ENCODE measurements at places on chromosomes 12 and 14.

DNA sequence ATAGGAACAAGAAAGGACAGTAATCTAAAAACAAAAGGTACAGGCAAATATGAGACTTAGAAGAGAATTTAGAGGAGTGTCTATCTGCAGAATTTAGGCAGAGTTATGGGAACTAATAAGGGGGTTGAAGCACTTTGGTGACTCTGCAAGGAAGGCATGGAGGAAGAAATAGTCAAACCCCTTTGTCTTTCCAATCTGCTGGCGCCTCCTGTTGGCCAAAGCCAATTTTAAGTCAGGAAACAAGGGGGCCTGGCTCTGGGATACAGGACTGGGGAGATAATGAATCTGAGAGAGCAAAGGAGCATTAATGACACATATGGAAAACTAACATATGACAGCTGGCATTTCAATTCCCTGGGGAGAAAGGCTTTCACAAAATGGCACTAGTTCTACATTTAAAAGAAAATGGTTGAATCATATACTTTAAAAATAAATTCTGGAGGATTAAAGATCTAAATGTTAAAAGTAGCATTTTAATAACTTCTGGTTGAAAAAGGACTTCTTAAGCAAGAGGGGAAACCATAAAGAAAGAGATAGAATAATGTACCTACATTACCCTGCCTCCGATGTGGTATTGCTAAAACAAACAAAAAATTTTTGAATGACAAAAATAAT is 48.5 kb upstream of the CSRP2 start:
- no peak for DNase-seq

DNA sequence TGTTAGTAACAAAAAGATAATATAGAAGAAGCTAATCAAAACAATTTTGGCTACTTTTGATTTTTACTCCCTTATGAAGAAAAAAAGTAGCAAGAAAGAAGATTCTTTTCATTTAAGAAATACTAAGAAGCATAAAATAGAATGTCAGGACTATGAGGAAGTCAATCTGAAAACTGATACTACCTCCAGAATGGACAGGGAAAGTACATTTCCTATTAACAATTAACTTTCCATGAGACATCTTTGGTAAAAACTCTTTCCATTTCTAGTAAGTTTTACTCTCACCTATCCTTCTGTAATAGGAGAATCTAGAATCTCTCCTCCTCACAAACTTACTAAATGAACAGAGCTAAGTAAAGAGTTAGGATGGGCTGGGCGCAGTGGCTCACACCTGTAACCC is 51.3 kb upstream of the NPFF start:
- DNase-seq = no peak

DNA sequence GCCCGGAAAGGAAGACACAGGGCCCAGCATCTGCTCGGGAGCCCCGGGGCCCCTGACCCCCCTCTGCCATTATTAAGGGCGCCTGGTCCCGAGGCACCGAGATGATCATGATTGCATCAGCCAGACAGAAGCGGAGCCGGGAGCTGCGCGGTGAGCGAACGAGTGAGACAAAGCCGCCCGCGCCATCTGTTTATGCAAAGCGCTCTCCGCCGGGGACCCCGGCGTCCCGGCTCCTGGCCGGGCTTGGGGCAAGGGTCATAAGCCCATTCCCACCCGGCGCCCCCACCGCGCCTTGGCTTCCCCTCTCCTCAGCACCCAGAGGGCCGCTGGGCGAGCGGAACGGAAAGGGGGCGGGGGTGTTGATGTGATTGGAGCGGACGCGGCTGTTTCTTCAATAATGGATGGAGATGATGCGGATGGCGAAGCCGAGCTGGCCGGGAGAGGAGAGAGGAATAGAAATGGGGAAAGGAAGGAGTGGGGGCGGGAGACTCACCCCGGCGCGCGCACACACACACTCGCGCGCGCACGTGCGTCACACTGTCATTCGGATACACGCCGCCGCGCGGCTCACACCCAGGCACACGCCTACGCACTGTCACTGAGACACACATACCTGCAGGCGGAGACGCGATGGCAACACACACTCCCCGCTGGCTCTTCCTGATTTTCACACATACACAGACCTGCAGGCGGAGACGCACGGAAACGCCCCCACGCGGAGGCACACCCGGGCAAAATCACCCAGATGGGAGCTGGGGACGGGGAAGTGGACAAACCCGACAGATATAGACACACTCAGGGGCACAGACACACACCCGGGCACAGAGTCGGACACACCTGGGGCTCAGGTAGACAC is 10.7 kb downstream of the STAC3 start:
- DNase-seq = no peak

GRCh38 chr12:124665511-124665910 is 98.1 kb upstream of the NCOR2 start:
- no peak for DNase-seq

DNA sequence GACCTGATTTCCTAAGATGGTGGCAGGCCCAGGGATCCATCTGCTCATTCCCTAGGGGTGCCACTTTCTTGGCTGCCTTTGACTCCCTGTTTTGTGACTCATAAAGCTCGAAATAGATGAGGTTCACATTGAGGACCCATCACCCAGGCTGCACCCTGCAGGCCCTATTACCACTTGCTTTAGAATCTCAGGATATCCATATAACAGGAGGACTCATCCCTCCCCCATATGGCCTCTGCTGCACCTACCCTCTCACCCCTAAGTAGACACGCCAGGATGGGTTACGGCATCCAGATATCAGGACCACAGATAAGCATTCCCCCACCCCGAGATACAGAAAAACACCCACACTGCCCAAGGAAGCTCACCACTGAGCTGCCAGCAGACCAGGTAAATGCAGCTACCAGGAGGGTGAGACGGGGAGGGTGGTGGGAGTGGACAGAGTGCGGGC is 155.7 kb downstream of the DPF3 start:
- DNase-seq = no peak

GRCh38 chr12:46858368-46858767 is 32.6 kb upstream of the SLC38A4 start:
- no peak for DNase-seq

GRCh38 chr12:23415180-23415579 is 534.3 kb downstream of the SOX5 start:
- no peak for DNase-seq

GRCh38 chr14:65703996-65704395 is 291.5 kb downstream of the FUT8 start:
- no peak for DNase-seq

DNA sequence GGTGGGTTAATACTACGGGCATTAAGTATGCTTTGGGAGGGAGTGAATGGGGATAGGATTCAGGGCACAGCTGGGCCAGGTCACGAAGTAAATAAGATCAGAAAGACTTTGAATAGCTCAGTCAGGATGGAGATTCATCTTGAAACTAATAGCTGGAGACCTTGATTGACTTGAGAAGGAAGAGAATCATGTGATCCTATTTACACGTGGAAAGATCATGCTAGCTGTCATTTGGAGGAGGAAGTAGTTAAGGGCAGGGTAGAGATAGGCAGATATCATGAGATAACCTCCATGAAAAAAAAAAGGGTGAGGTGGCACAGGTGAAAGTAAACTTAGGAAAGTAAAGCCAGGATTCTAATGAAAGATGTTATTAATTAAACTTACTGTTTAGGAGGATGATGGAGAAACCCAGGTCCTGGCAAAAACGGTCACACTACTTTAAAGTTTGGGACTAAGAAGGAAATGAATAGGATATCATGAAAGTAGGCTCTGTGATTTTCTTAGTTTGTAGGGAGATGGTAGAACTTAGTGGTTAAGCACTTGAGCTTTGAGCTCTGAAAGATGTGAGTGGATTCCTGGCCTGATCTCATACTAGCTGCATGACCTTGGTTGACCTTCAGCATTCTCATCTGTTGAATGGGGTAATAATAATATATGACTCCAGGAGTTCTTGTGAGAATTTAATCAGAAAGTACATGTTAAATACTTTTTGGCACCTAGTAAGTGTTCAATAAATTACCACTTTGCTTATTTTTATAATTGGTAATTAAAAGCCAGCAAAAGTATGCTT is 439.0 kb downstream of the NRXN3 start:
- no peak for DNase-seq

GRCh38 chr12:63313139-63313538 is 162.1 kb upstream of the AVPR1A start:
- DNase-seq = no peak

GRCh38 chr12:48336564-48336963 is 14.2 kb downstream of the ZNF641 start:
- no peak for DNase-seq

DNA sequence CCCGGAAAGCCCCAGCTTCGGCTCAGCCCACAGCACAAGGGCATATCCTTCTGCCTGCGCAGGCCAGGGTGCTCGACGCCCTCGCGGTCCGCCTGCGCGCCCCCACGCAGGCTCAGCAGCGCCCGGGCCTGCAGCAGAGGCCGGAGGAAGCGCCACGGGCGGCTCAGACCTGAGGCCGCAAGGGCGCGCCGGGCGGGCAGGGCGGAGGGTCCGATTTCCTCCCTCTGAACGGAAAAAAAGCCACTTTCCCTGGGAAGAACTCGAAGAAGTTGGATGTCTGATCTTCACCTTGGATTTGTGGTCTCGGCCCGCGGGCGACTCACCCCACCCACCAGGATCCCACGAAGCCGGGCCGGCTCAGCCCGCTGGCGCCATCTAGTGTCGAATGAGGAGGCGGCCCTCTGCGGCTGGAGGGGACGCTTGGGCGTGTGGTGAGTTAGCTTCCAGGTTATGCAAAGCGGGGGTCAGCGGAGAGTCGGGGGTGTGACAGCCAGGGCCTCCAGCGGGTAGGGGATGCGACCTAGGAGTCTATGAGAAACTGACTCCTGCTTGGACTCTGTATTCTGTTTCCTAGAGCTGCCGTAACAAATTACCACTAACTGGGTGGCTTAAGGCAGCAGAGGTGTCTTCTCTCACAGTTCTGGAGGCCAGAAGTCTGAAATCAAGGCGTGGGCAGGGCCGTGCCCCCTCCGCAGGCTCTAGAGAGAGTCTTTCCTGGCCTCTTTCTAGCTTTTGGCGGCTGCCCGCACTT is 40.0 kb upstream of the SRSF5 start:
- peak; percentile 4 for DNase-seq

DNA sequence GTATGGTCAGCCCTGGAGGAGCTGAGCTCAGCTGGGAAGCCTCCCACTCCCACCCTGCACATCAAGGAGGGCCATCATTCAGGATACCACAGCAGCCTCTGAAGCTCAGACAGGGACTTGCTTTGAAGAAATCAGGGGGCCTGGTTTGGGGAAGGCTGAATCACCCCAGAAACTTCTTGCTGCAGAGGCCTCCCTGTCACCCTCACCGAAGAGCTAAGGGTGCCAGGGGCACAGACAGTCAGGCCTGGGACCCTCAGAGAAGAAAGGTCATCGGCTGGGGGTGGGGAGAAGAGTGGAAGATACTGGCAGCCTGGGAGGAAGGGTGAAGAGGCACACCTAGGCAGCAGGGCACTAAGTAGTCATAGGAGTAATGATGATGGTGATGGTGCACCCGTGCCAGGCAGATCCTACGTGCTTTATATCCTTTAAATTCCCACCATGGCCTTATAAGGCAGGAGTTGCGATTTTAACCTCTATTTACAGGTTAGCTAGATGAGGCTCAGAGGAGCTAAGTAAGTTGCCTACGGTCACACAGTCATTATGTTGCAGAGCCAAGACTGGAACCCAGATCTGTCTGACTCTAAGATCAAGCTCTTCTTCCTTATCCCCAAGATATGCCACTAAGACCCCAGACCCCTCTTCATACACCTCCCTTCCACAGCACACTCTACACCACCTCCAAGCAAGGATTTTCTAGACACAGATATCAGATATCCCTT is 28.5 kb upstream of the PNMA1 start:
- no peak for DNase-seq

DNA sequence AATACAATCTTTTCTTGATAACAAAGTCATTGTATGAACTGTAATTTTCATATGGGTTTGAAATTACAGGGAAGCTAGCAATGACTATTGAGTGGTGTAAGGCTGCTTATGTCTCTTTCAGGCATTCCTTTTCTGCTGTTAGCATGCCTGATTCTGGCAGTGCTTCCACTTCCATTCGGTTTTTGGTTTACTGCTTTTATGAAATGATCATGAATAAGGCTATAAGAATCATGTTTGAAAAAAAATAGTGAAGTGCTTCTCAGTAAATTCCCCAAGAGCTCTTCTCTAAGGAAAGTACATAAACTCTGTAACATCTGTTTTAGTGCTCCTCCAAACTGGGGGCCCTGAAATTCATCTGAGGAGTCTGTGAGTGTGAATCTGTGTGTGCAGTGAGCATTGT is 434.0 kb upstream of the RGS6 start:
- DNase-seq = no peak

DNA sequence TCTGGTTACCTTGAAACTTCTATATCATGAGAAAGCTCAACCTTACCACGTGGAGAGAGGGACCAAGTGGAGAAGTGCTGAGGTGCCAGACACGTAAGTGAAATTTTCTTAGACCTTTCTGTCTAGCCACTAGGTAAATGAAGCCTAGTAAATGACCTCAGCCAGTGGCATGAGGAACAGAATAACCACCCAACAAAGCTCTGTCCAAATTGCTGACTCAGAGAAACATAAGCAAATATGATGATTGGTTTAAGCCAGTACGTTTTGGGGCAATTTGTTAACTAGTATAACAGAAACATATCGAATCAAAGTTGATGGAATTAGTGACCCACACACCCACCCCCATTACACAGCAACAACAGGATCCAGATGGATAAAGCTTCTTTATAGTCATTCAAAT is 75.2 kb upstream of the MAX start:
- no peak for DNase-seq

DNA sequence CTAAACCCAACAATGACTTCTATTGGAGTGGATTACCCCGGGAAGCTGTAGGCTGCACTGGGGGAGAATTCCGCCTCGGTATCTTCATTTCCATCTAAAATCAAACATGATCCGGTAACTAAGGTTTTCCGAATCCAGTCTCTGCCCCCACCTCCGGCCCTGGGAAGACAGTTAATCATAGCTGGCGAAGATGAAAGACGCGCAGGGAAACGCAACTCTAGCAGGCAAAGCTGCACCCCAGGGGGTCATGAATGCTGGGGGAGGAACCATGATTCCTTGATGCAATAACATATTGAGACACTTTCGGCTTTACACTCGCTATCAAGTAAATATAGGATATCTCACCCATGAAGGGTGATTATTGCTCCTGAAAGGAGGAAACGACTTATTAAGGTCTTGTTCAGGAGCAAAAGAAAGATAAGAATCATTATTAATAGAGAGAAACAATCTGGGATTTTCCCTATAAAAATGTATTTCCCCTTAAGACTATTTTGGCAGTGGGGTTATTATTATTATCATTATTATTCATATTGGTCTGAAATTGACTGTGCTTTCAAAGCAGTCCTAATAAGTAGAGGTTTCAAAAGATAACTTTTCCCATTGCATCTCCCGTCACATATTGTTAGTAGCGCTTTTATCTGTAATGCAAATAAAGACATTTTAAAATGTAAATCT is 614.9 kb downstream of the VRK1 start:
- no peak for DNase-seq

- DNase-seq = peak; percentile 26
Measured at GRCh38 chr14:34629657-34630529, at the start of gene SNX6. Gene SNX6 (minus strand): TSS chr14:34630148. CDS start chr14:34630116, 32 bp downstream.

DNA sequence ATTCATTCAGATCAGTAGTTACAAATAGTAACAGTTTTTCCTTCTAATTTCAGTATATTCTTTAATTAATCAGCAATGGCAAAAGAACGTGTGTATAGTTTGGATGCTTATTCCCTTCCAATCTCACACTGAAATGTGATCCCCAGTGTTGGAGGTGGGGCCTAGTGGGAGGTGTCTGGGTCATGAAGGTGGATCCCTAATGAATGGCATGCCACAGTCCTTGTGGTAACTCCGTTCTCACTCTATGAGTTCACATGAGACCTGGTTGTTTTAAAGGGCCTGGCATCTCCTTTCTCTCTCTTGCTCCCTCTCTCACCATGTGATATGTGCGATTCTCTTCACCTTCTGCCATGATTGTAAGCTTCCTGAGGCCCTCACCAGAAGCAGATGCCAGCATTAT is 18.9 kb upstream of the SYNDIG1L start:
- DNase-seq = no peak

- no peak for DNase-seq
Measured at GRCh38 chr14:101717663-101718490, 43.6 kb upstream of the PPP2R5C start.
